ENCODE measurements at places on chromosomes 16 and 17.

DNA sequence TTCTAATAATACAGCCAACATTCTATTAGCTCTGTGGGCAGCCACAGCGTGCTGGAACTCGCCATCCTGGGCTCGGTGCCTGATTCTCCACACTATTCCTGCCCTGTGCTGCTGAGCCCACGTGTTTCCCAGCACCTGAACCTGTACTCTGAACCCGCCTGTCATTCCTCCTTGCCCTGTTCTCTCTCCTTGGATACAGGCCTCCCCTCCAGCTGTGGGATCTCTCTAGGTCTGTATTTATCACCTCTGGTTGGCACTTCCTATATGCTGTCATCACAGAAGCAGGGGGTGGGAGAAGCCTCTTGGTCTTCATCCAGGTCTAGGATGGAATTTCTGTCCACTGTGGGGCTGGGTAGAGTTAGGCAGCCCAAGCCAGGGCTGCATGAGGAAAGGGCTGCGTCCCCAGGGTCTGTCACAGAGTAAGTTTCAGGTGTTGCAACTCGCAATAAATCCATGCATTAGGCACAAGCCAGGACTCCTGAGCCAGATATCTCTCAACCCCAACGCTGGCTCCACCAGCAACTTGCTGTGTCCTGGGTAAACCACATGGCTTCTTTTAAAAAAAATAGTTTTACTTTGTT lies 56.0 kb downstream of the ABAT start:
- peak; percentile 40 for DNase-seq

- DNase-seq, result no peak
Observed at GRCh38 chr16:85185303-85186100, 73.2 kb upstream of the CIBAR2 start.

GRCh38 chr16:50202926-50203624 lies 50.0 kb downstream of the TENT4B start:
- DNase-seq, result no peak

- no peak for DNase-seq
Observed at GRCh38 chr16:84509032-84509950, 4.8 kb upstream of the MEAK7 start.

- DNase-seq, result peak; percentile 81
Observed at GRCh38 chr17:48074322-48075081, 26.3 kb downstream of the NFE2L1 start.

GRCh38 chr16:1450218-1450617 lies 5.9 kb upstream of the CCDC154 start:
- no peak for DNase-seq

GRCh38 chr16:73054498-73054812 lies 6.5 kb upstream of the ZFHX3 start:
- DNase-seq, result no peak

DNA sequence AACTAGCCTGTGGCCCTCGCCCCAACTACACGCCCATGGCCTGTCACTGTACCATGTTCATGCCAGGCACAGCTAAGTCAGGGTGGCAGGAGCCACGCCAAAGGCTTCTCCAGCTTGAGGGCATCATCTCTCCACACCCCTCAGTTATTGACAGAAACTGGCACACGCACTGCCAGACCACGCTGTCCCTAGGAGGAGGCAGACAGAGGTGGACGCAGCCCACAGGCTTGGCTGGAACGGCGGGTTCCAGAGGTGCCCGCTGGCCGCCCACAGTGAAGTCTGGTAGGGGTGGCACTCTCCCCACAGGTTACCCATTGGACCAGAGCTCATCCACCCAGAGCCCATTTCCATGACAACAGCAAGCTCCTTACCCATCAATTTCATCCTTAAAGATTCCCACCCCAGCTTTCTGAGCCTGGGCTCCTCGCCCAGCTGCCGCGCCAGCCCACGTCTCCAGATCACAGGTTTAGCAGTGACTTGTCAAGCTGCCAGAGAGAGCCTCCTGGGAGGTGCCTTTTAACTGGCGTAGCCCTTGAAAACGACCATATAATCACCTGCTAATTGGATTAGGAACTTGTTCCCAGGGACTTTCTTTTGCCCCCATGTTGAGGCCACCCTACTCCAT lies 27.9 kb downstream of the RPRML start:
- peak; percentile 93 for DNase-seq

GRCh38 chr16:4826980-4827379 lies 20.1 kb downstream of the GLYR1 start:
- DNase-seq, result no peak

- no peak for DNase-seq
Observed at GRCh38 chr16:67311607-67312488, 14.7 kb downstream of the KCTD19 start.

DNA sequence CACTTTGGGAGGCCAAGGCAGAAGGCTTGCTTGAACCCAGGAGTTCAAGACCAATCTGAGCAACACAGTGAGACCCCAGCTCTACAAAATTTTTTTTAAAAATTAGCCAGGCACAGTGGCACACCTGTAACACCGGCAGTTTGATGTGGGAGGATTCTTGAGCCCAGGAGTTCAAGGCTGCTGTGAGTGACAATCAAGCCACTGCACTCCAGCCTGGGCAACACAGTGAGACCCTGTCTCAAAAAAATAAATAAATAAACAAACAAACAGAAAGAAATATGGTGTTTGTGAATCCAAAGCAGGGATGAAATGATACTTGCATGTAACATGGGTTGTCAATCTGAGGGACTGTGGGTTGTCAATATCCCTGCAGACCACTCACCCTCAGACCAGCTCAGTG lies 16.6 kb downstream of the FBXO31 start:
- DNase-seq, result no peak

DNA sequence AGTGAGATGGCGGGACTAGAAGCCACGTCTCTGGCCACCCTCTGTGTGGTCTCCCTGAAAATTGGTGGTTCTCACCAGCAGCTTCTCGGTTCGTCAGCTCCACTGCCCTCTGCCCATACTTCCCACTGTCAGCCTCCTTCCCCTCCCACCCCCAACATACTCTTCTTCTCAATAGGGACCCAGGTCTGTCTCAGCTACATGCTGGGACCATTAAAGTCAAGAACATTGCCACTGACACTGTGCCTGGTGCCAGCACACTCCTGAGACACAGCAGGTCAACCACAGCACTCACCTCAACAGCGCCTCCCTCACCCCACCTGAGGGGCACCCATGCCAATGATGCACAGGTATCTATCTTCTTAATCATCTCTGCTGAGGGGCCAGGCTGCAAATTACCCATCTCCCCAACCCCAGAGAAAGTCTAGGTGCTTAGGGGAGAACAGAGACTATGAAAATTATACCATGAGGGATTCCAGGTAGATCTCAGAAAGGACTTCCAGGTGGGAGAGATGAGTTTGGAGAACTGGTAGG lies 1.3 kb downstream of the PLXDC1 start:
- no peak for DNase-seq

GRCh38 chr16:78745108-78746019 lies 645.9 kb downstream of the WWOX start:
- DNase-seq, result no peak

DNA sequence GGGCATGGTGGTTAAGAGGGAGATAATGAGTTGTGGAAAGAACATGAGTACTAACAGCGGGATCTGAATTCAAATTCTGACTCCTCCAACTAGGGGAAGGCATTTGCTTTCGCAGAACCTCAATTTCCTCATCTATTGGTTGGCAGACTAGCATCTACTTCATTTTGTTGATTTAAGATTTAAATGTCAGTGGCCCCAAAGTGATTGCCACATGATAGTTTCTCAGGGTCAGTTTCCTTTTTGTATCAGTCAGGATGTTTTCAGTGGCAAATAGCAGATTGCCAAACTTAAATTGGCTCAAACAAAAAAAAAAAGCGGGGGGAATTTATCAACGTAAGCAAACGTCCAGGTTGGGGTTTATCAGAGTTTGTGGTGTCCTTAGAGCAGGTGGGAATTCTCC lies 25.1 kb upstream of the NOS2 start:
- no peak for DNase-seq

DNA sequence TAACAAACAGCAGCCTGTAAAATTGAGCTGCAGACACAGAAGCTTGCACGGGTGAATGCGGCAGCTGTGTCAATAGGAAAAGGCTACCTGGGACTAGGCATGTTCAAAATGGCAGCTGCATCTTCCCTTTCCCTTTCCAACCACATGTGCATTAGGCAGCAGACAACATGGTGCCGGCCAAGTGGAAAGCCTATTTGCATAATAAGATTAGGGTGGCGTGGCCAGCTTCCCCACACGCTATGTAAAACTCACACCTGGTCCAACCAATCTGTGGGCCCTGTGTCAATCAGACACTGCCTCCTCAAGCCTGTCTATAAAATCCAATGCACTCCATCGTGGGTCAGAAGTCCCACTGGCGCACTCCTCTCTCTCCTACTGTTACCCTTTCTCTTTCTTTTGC lies 61.0 kb upstream of the RBBP6 start:
- DNase-seq, result peak; percentile 80

- DNase-seq, result no peak
Observed at GRCh38 chr16:11219178-11219577, 36.8 kb downstream of the SOCS1 start.

- no peak for DNase-seq
Observed at GRCh38 chr17:50187394-50187725, 14.1 kb downstream of the COL1A1 start.

GRCh38 chr17:50864747-50865059 lies 1.5 kb downstream of the TOB1 start:
- no peak for DNase-seq

- no peak for DNase-seq
Observed at GRCh38 chr16:4870138-4870671, 22.9 kb downstream of the UBN1 start.

- DNase-seq, result peak; percentile 95
Observed at GRCh38 chr16:11602321-11602720, 15.6 kb upstream of the LITAF start.

DNA sequence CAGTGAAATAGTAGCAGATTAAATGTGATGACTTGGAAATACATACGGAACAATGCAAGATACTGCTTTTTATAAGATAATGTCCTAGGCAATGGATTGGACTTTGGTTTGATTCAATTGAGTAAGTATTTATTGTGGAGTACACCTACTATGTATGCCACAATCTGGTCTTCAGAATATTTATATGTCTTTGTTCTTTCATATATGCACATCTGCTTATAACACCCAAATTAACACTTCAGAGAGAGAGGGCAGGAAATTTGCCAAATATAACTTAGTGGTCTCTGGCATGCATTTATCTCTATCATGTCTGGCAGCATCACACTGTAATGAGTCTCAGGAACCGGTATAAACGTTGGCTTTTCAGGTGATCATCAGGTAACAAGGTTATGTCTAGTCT lies 16.9 kb downstream of the RPGRIP1L start:
- no peak for DNase-seq

DNA sequence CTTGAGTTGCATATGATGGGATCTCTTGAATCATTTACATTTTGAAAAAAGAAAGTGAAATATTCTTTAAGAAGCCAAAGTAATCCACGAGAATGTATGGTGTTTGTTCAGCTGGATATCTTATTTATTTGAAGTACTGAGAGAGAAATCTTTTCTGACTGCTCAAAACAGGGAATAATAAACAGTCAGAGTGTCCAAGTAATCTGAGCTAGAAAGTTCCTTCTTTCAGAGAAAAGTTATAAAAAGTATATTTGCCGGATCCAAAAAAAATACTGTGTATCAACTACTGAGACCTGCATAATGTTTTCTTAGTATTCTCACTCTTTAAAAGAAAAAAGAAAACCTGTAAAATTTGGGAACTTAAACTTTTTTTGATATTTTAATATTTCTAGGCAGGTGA lies 350.8 kb downstream of the WWOX start:
- no peak for DNase-seq

DNA sequence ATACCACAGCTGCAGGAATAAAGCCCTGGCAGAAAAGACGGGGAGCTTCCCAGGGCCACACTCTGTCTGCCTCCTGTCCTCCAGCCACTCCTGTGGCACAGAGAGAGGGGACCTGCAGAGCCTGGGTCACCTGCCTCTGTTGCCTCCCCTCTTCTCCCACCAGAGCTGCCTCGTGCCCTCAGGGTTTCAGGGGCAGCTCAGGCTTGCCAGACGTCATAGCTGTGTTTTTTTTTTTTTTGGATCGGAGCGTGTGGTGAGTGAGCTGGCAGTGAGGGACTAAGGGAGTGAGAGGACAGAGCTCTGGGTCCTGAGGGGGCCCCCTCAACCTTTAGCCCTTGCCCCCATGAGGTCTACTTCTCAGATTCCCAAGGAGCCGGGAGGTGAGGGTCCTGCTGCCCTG lies 2.1 kb downstream of the PIK3R6 start:
- no peak for DNase-seq

DNA sequence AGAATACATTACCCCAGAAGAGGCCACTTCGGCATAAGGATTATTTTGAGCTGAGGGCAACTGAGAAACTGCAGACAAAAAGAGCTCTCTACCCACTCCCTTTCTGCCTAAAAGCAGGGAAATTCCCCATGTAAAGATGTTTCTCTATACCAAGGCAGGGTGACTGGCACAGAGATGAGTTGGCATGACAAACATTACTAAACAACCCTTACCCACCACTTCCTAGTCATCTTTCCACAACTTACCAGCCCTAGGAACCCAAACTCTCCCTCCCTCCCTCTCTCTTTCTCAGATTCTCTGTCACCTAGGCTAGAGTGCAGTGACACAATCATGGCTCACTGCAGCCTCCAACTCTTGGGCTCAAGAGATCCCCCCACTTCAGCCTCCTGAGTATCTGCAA lies 68.6 kb downstream of the EMP2 start:
- DNase-seq, result no peak

DNA sequence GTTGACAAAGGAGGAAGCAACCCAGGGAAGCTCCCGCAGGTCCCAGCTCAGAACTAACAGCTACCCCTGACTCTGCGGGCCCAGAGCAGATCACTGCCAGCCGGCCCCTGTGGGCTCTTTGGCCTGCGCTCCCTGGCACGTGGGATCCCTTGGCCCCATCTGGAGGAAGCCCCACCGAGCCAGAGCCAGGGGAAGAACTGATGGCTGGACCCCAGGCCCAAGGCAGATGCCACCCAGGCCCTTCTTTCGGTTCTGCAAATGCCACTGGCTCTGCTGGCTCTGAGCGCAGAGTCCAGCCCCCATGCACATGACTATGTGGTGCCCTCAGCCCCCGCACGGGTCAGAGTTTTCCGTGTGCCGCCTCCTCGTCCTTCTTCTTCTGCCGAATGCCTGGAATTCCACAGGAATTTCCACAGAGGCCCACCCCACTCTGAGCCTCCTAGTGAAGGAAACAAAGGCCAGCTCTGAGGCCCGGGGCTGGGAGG lies 35.8 kb upstream of the SNN start:
- DNase-seq, result no peak

DNA sequence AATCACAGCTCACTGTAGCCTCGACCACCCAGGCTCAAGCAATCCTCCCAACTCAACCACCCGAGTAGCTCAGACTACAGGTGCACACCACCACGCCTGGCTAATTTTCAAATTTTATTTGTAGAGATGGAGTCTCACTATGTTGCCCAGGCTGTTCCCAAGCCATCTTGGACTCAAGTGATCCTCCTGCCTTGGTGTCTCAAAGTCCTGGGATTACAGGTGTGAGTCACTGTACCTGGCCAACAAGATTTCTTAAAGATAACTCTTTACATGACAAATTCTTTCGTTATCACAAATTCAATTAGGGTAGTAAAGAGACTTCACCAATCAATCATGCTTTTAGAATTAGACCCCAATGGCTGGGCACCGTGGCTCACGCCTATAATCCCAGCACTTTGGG lies 12.4 kb downstream of the PRPSAP1 start:
- no peak for DNase-seq

GRCh38 chr17:51391982-51392654 lies 131.8 kb downstream of the UTP18 start:
- no peak for DNase-seq
